ENCODE measurements at places on chromosomes 1 and 21.

DNA sequence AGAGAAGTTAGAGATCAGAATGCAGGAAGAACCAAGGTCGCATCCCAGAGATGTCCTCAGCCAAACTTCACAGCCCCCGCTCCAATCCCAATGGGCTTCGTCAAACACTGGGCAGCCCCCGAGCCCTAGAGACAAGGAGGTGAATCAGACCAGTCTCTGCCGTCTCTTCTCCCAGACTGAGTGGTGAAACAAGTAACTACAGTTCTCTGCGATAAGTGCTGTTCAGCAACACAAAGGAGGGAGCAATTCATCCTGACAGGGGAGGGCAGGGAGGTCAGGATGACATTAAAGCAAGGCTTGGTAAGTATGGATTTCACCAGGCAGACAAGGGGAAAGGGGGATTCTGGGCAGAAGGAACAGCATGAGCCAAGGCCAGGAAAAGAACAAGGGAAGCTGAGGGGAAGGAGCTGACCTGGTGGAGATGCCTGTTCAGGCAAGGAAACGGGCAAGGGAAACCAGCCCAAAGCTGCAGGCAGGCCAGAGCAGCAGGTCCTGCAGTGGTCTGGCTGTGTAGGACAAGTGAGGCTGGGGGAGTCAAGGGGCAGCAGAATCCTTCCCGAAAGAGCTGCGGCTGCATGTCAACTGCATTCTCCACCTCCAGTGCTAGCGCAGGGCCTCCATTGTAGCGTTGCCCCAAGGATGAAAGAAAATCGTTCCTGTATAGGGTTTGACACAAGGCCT lies 13.6 kb upstream of the ERI3 start:
- no peak for DNase-seq

GRCh38 chr1:204162494-204163074 lies 3.6 kb downstream of the REN start:
- DNase-seq: peak; percentile 77

- DNase-seq: peak; percentile 15
Observed at GRCh38 chr1:206631085-206631509, 4.2 kb upstream of the DYRK3 start.

- DNase-seq: no peak
Observed at GRCh38 chr1:3664700-3665375, 12.5 kb downstream of the TP73 start.

DNA sequence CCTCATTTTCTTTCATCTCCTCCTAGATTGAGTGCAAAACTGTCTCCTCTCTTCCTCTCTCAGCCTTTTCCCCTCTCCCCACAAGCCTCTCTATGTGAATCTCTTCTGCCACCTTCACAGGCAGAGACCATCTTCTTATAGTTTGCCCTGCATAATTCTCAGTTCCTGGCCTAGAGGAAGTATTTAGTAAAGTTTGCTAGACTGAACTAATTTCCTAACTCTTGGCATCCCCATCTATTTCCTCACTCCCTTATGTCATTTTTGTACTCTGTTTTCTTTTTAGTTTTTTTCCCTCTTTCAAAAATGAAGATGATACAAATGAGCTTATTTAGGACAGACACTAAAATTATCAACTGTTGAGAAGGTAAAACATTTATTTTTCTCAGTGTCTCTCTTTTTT lies 66.0 kb downstream of the XCL2 start:
- DNase-seq: no peak
